ENCODE measurements at places on chromosomes 11 and 22. TPM values are rescaled to one million over a fixed set of nuclear protein-coding genes. Genes with fewer than 3 reads are reported as not detected.

RAB38 gene
- total RNA-seq = 0.28 TPM

SRRD gene
- total RNA-seq = 17.3 TPM

FERMT3 gene
- total RNA-seq = 9.6 TPM

MAPK8IP2 gene
- total RNA-seq = under 0.01 TPM

FLRT1 gene
- total RNA-seq = not detected

GPR83 gene
- total RNA-seq = not detected

VPREB1 gene
- not detected for total RNA-seq

LMO1 gene
- 0.19 TPM for total RNA-seq

TCN2 gene
- 7.9 TPM for total RNA-seq

CRYBB1 gene
- total RNA-seq = not detected

RIBC2 gene
- 0.28 TPM for total RNA-seq

OR51B2 gene
- total RNA-seq = not detected

MS4A15 gene
- not detected for total RNA-seq

EHF gene
- total RNA-seq = 0.28 TPM

PAX6 gene
- total RNA-seq = not detected

SCGB1A1 gene
- total RNA-seq = not detected

MRPL23 gene
- total RNA-seq = 76.1 TPM

TMEM138 gene
- total RNA-seq = 21.5 TPM

H19 gene
- 9.2 TPM for total RNA-seq

DGAT2 gene
- total RNA-seq = 1.7 TPM

RRM1 gene
- 68.8 TPM for total RNA-seq

IL10RA gene
- total RNA-seq = not detected

OR2AG1 gene
- total RNA-seq = not detected

KIF18A gene
- total RNA-seq = 29.1 TPM

TP53I11 gene
- total RNA-seq = 112 TPM

KCNJ5 gene
- total RNA-seq = under 0.01 TPM

FIBIN gene
- total RNA-seq = 2.3 TPM

MYEOV gene
- total RNA-seq = 4.8 TPM

MED15 gene
- total RNA-seq = 36.2 TPM

TRIM21 gene
- total RNA-seq = 18.6 TPM

APOBEC3G gene
- total RNA-seq = 16.6 TPM

MMP11 gene
- 3.5 TPM for total RNA-seq

MIAT gene
- 1.1 TPM for total RNA-seq

OR52N4 gene
- not detected for total RNA-seq

SRSF8 gene
- total RNA-seq = 15.2 TPM

OR8B8 gene
- total RNA-seq = not detected

KRTAP5-3 gene
- total RNA-seq = not detected

CHRM4 gene
- total RNA-seq = under 0.01 TPM

ASRGL1 gene
- total RNA-seq = 0.28 TPM

MAP4K2 gene
- total RNA-seq = 6.2 TPM

OR9G4 gene
- total RNA-seq = not detected

CARD18 gene
- total RNA-seq = not detected

MYRF gene
- 2.0 TPM for total RNA-seq

SLC7A4 gene
- total RNA-seq = under 0.01 TPM

OR51S1 gene
- not detected for total RNA-seq

GGT5 gene
- 9.9 TPM for total RNA-seq

TMEM218 gene
- 23.7 TPM for total RNA-seq

ALDH3B2 gene
- not detected for total RNA-seq

C11orf86 gene
- total RNA-seq = not detected

EFCAB6 gene
- total RNA-seq = 2.3 TPM
